ENCODE measurements at places on chromosomes 7 and 10. TPM values are rescaled to one million over a fixed set of nuclear protein-coding genes. Genes with fewer than 3 reads are reported as not detected.

Gene LRRD1
- total RNA-seq = not detected

Gene FRMD4A
- total RNA-seq = 12.9 TPM

Gene FRAT2
- 2.7 TPM for total RNA-seq

Gene NUTM2D
- total RNA-seq = 1.6 TPM

Gene TMEM196
- total RNA-seq = not detected

Gene KCNMA1
- 70.6 TPM for total RNA-seq

Gene WIPF3
- total RNA-seq = under 0.01 TPM

Gene DRGX
- not detected for total RNA-seq

Gene ZNF488
- total RNA-seq = not detected

Gene SNX13
- 37.7 TPM for total RNA-seq

Gene C10orf67
- total RNA-seq = not detected

Gene OR2A12
- not detected for total RNA-seq

Gene FEZF1
- not detected for total RNA-seq

Gene UCMA
- total RNA-seq = not detected

Gene PCLO
- total RNA-seq = under 0.01 TPM

Gene OGDHL
- 0.47 TPM for total RNA-seq

Gene ODAD2
- total RNA-seq = under 0.01 TPM

Gene NEUROD6
- not detected for total RNA-seq

Gene MGMT
- 32.6 TPM for total RNA-seq

Gene GIMAP1
- total RNA-seq = 0.09 TPM

Gene PRKAR2B
- 3.4 TPM for total RNA-seq

Gene TSPAN14
- total RNA-seq = 7.4 TPM

Gene PKD2L1
- not detected for total RNA-seq

Gene FAM170B
- not detected for total RNA-seq

Gene EPHA1
- 0.09 TPM for total RNA-seq

Gene GPR26
- total RNA-seq = not detected

Gene MRLN
- total RNA-seq = not detected

Gene PTF1A
- not detected for total RNA-seq

Gene NEURL1
- total RNA-seq = 0.17 TPM

Gene ELMO1
- total RNA-seq = 0.16 TPM

Gene NUP42
- total RNA-seq = 21.1 TPM

Gene ADAMTS14
- 3.3 TPM for total RNA-seq

Gene TEX36
- total RNA-seq = not detected

Gene PIK3CG
- not detected for total RNA-seq

Gene VPS37D
- 7.5 TPM for total RNA-seq

Gene ZNF736
- 8.8 TPM for total RNA-seq

Gene UNCX
- not detected for total RNA-seq

Gene CALHM2
- total RNA-seq = 31.4 TPM
